Jurkat, Clone E6-1 (cell line): ENCODE measurements at places on chromosomes 4 and X.

DNA sequence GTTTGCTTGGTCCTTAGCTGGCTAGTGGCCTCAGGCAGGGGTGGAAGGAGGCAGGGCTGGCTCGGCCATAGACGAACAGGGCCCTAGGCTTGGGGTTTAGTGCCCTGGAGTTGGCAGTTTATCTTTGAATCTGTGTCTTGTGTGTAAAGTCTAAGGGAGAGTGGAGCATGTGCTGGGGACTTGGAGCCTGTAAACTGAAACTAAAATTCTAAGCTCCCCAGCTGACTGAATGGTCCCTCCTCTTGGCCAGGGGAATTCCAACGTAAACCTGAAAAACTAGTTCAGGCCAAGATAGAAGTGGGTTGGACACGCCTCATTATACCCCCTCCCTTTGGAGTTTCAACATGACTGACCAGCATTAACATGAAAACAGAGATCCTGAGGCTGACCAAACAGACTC is 46.1 kb upstream of the GPR78 start:
- DNase-seq: no peak

GRCh38 chr4:127772769-127773671 is 9.1 kb upstream of the HSPA4L start:
- no peak for DNase-seq

DNA sequence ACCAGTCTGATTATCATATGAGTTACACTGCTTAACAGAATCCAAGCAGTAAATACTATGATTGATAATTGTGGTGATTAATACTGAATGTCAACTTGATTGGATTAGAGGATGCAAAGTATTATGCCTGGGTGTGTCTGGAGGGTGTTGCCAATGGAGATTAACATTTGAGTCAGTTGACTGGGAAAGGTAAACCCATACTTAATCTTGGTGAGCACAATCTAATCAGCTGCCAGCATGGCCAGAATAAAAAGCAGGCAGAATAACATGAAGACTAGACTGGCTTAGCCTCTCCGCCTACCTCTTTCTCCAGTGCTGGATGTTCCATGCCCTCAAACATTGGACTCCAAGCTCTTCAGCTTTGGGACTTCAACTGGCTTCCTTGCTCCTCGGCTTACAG is 961.3 kb downstream of the ADGRL3 start:
- no peak for DNase-seq

DNA sequence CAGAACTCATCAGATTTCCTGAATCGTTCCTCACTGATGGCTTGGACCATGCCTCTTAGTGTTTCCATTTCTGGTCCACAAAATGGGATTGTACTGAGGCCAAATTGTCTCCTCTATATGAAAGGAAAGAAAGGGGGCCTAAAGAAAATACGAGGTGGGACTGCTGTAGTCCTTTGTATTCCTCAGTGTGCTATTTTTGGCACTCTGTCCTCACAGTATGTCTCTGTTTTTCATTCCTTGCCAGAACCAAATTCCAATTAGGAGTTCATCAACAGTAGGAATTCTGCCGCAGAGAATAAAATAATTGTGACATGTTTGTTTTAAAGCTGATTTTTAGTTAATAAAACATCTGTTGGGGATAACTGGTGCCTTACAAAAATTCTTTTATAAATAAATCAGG is 515.7 kb downstream of the SMARCA1 start:
- no peak for DNase-seq

- no peak for DNase-seq
Measured at GRCh38 chrX:18983666-18984380, at the start of gene PHKA2. Gene PHKA2, minus strand, starts transcription at chrX:18984114. Its CDS starts 182 bp downstream, at chrX:18983932.

- DNase-seq: no peak
Measured at GRCh38 chr4:151670843-151671242, 90.0 kb downstream of the GATB start.

GRCh38 chr4:171464499-171464898 is 348.7 kb upstream of the GALNTL6 start:
- no peak for DNase-seq

- no peak for DNase-seq
Measured at GRCh38 chr4:85600501-85600900, 125.6 kb downstream of the ARHGAP24 start.

GRCh38 chrX:31291131-31291530 is 219.3 kb upstream of the FTHL17 start:
- DNase-seq: no peak

DNA sequence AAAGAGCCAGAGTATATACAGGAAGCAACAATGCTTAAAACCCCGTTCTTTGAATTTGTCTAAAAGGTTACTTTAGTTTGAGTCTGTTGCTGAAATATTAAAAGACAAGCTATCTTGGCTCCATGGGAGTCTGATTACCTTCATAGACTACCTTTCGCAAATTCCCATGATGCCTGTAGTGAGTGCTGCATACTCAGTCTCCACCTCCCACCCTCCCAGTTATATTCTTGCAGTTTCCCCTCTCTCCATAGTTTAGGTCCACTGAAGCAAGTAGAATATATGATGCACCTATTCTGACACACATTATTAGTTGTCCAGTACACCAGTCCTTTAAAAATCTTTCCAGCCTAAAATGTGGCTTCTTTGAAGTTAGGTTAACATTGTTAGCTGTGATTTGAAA is 2.4 kb downstream of the CNKSR2 start:
- no peak for DNase-seq

- DNase-seq: no peak
Measured at GRCh38 chrX:119382606-119383005, 16.5 kb upstream of the SLC25A43 start.

DNA sequence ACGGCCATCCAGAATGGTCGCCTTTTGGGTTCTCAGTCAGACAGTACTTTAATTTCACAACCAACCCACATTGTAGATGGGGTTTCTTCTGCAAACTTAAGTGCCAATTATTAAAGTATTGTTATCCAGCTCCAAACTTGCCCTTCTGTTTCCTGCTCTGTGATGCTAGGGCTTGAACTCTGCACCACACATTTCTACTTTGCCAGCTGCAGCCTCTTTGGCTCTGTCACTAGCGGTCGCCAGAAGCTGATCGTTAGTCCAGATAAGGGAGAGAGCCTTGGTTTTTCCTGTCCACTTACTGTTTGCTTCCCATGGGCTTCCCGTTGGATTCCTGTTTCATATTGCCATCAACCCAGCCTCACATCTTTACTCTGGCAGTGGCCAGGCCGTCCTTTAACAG is 196.6 kb downstream of the ASB9 start:
- no peak for DNase-seq

GRCh38 chr4:42785817-42786216 is 106.7 kb upstream of the GRXCR1 start:
- DNase-seq: no peak

GRCh38 chrX:103439161-103439560 is 62.8 kb downstream of the BEX3 start:
- DNase-seq: no peak

DNA sequence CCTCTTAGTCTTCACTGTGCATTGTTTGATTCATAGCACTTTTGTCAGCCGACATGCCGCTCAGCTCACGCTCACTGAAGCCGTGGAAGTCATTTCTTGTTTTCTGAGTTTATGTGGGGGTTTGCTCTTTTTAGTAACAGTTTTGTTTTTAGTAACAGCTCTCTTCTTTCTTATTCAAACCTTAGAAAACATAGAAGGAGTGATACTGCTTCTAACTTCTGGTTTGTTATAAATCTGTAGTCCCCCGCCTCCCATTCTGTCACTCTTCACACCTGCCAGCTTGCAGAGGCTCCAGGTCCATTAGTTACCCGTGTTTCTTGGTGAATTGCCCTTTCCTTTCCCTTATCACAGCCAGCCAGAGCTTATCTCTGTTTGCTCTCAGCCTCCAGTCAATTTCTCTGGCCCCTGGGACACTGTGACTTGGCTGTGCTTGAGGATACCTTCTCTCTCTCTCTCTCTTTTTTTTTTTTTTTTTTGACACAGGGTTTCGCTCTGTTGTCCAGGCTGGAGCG is 50.5 kb downstream of the GRK4 start:
- DNase-seq: no peak

DNA sequence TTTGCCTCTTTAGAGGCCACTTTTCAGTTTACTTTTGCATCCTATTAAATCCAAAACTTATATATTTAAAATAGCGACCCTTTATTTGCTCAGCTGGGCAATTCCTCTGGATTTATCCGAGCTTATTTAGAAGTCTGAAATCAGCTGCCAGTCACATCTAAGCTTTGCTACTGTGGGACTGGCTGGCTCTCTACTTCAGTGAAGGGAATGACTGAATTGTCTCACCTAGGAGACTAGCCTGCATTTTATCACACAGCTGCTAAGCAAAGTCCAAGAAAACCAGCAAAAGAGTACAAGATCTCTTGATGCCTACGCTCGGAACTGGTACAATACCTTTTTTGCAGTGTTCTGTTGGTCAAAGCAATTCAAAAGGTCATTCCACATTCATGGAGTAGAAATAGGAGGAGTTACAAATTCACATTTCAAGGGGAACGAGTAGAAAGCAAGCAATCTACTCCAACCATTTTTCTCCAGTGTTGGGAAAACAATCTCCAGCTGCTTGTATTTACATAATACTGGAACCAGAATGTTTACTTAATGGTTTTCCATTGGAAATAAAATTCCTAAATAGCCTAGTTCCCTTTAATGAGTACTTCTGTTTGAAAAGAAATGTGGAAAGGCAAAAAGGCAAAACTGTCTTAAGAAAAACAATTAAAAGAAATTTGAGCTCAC is 160.2 kb downstream of the MAGEB5 start:
- DNase-seq: no peak

DNA sequence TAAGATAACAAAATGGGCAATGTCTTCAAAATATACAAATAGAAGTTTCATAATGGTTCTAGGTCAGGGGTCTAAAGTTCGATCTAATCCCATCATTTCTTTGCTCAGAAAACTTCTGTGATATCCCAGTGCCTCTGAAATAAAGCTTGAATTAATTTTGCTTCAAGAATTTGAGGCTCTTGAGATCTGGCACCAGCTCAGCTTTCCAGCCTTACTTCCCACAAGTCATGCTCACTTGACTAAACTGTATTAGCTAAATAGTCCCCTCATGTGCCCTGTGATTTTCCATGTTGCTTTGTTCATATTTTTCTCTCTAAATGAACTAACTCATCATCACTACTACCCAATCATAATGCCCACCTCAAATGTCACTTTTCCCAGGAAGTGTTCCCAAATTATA is 50.8 kb upstream of the MBNL3 start:
- no peak for DNase-seq

DNA sequence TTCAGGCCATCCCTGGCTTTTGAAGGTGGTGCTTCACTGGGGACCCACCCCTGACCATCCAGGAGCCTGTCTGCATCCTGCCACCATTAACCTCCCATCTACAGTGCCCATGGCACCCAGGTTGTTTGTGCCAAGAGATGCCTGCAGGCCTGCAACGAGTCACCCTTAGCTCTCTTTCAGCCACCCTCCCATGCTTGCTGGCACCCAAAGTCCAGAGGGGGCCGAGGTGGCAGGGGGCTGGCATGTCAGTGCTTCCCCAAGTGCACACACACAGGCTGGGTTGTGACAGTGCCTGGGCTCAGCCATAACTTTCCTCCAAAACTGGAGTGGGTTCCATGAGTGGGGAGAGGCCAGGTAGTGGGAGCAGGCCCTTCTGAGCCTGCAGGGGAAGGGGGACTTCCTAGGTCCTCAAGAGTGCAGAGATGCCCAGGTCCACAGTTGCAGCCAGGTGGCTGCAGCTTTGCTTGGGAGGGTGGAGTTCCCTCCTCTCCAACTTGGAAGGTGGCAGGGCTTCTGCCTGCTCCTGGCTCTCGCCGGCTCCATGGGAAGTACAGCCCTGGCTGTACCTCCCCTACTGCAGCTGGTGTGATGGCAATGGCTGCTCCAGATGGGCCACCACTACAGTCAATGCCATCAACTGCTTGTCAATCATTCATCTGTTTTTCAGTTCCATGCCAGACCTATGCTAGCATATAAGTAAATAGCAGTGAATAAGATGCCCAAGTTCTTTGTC is 235.9 kb upstream of the GIMD1 start:
- DNase-seq: no peak

- DNase-seq: no peak
Measured at GRCh38 chr4:183888564-183888963, 16.5 kb upstream of the STOX2 start.

DNA sequence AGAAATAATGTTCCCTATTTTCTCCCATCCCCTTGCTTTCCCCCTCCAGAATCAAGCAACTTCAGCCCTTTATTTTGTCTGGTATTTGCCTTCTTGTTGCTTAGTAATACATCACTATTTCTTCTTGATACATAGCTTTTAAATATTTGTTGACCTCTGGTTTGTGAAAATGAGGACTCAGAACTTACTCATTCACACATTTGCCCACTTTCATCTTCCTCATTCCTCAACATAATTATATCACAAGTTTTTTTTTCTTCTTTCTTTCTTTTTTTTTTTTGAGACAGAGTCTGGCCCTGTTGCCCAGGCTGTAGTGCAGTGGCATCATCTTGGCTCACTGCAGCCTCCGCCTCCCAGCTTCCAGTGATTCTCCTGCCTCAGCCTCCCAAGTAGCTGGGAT is 28.9 kb upstream of the NDUFC1 start:
- DNase-seq: no peak

DNA sequence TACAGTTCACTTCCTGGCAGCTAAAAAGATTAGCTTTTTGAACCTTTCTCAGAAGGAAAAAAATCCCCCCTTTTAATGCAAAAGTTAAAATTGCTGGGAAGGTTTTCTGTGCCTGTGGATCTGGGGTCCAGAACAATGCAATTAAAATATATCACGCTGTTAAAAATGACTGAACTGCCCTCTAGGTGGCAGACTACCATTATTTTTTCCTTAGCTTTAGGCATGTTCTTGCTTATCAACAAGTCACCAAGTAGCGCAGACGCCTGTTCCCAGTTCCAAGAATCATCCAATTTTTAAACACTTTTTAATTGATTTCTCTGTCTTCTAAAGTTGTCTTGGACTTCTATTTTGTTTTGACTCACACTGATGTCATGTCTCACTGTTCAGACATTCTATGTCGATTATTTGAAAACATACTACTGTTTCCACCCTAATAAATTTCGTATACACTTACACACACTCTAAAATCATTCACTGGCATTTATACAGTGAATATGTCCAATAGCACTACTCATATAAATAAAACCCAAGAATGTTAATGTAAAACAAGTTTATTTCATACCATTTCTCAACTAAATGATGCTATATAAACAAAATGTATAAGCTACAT is 661.6 kb downstream of the RAPGEF2 start:
- DNase-seq: peak; percentile 50

DNA sequence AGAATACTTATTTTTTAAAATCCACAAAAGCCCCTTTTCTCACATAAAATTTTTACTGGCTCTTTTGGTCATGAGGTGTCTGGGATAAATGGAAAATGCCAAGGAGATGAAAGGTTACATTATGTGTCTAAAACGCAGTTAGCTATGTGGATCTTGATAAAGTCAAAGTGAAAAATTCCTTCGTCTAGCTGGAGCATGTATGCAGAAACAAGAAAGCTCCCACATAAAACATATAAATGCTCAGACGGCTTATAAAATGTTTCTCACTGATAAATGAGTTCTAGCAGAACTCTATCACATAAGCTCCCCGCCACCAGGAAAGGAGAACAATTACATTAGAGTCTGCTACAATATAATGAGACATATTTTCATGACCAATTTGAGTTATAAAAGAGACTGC is 83.8 kb downstream of the TBC1D9 start:
- no peak for DNase-seq

GRCh38 chr4:126766241-126766640 is 866.5 kb upstream of the INTU start:
- no peak for DNase-seq

GRCh38 chr4:83527671-83528070 is 8.2 kb upstream of the GPAT3 start:
- DNase-seq: no peak

GRCh38 chr4:14790494-14790893 is 211.8 kb upstream of the CPEB2 start:
- no peak for DNase-seq
